ENCODE measurements at places on chromosomes 5 and 9.

GRCh38 chr5:57559110-57559635 is 76.6 kb upstream of the ACTBL2 start:
- DNase-seq = no peak

DNA sequence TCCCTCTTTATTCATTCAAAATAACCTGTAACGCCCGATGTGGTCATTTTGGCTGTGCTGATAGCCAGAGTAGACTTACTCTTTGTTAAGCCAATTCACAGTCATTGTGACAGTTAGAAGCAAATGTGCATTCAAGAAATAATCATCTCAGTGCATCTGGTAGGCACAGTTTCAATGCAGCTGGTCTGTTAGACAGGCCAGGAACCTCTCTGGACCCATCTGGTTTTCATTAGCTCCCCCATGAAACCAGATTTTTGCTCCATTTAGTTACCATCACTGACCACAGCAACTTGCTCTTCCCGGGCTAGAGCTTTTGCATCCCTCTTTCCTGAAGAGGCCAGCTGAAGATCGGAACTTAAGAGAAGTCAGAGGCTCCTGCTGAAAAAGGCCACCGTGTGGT is 284.2 kb downstream of the NSG2 start:
- DNase-seq = no peak

DNA sequence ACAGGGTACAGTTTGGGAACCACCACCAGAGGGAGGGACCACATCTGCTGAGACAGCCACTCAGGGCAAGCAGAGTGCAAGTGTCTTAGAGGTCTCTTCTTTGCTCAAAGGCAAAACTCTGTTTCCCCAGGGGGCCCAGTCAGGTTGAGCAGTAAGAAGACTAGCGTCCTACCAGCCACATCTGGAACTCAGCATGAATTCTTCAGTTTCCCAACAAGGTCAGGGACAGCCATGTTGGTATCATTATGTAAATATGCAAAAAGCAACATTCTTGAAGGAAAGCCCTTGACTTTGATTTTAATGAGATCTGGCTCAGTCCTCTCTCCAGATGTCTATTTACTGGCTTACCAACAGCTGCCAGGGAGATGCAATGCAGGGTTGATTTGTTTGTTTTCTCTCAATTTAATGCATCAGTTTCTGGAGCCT is 46.7 kb downstream of the TGFBI start:
- no peak for DNase-seq

DNA sequence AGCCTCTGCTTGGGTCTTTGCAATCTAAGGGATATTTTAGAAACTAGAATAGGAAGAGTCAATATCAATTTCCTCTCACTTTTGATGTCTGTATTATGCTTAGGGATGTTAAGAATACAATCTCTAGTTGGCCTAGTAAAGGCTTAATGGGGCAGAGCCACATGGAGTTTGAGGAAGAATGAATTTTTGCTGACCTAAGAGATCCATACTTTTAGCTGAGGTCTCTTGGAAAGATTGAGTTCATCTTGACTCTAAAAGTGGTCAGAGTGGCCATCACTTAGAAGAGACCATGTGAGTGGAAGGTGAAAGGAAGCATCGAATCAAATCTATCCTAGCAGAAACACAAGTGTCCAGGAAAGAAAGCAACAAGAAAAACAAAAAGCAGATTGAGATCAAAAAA is 92.2 kb upstream of the SLC28A3 start:
- DNase-seq = no peak

DNA sequence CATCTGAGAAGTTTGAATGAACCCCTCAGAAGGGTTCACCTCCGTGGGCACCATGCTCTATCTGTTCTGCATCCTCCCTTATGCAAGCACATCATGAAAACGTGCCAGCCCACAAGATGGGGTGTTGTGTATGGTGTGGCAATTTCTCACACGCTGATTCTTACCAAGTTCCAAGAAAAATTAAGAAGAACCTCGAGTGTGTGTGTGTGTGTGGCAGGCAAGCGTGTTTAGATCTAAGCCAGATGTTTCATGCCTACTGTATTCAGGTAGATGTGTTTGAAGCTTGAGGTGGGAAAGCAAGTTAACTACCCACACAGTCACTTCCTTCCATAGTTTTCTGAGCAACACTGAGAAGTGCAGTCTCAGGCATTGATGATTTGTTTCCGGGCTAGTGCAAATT is 77.7 kb upstream of the GNA14 start:
- DNase-seq = no peak

GRCh38 chr5:136034984-136035383 is 6.2 kb downstream of the TGFBI start:
- no peak for DNase-seq

- DNase-seq = no peak
Observed at GRCh38 chr5:137921931-137922330, 32.7 kb downstream of the PKD2L2 start.

- no peak for DNase-seq
Observed at GRCh38 chr9:103458826-103459225, 463.7 kb downstream of the CYLC2 start.

GRCh38 chr5:96659170-96659569 is 3.0 kb upstream of the CAST start:
- DNase-seq = no peak

GRCh38 chr5:159564031-159564430 is 233.7 kb upstream of the IL12B start:
- DNase-seq = no peak
